ENCODE measurements at places on chromosomes 6 and 20.

DNA sequence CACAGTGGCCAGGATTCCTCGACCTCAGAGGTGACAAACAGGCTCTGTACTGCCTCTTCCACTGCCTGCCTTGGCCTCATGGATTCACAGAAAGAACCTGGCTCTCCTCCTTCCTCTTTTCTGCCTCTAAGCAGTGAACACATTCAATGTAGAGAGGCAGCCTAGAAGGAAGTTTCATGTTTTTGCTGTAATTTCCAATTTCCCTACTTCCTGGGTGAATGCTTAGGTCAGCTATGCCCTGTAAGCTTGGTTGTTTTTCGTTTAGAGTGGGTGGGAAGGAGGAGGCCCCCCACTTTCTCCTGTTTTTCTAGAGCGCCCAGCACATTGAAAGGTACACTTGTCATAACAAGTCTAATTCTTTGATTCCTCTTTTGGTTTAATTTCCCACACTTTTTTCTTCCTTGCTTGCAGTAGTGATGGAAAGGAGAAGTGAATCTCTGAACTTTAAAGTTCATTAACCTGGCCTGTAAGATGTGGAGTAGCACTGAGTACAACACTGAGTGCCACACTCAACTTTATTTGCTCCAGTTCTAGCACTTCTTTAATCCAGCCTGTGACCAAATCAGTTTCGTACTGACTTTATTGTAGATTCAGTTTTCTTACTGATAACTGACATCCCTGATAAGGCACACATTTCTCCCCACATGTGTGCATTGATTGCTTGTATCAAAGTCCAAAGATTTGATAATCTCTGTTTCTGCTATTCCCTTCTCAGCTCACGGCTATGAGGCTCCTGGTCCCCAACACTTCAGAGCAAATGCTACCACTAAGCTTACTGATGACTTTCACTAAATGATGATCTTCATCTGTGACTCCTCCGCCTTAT, 100.0 kb upstream of the MAN1A1 start:
- no peak for DNase-seq

DNA sequence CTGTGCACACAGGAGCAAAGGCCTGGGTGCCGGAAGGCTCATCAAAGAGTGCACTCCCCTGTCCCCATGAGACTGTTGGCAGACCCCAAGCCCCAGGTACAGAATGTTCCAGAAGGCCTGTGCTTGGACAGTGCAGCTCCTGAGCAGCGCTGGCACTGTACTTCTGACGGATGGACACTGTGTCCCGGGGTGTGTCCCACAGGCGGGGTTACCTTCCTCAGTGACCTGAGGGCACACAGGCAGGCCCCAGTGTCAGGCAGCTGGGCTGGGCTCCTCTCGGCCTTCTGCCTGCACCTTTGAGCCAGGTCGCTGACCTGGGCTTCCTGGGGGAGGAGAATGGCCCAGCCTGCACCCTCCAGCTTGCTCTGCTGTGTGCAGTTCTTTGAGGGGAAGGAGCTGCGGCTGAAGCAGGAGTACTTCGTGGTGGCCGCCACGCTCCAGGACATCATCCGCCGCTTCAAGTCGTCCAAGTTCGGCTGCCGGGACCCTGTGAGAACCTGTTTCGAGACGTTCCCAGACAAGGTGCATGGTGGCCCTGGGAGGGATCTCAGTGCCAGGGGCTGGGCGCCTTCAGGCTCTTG, 30.1 kb downstream of the PYGB start:
- no peak for DNase-seq

DNA sequence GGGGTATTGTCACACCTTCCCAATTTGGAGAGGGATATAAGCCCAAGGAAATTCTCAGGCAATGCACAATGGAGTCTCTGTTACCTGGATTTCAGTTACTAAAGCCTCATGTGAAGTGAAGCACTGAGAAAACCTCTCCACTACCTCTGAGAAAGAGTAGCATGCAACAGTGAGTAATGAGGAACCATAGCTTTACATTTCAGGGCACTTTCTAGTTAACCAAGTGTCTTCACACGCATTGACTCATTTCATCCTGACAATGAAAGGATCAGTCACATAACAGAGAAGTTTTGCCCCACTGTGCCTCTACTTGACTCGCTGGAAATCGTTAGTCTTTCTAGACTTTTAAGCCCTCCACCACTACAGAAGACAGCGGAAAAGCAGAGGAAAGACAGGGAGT, 86.2 kb upstream of the ARID1B start:
- no peak for DNase-seq

GRCh38 chr20:48928832-48929725, 7.6 kb downstream of the ARFGEF2 start:
- DNase-seq = no peak

DNA sequence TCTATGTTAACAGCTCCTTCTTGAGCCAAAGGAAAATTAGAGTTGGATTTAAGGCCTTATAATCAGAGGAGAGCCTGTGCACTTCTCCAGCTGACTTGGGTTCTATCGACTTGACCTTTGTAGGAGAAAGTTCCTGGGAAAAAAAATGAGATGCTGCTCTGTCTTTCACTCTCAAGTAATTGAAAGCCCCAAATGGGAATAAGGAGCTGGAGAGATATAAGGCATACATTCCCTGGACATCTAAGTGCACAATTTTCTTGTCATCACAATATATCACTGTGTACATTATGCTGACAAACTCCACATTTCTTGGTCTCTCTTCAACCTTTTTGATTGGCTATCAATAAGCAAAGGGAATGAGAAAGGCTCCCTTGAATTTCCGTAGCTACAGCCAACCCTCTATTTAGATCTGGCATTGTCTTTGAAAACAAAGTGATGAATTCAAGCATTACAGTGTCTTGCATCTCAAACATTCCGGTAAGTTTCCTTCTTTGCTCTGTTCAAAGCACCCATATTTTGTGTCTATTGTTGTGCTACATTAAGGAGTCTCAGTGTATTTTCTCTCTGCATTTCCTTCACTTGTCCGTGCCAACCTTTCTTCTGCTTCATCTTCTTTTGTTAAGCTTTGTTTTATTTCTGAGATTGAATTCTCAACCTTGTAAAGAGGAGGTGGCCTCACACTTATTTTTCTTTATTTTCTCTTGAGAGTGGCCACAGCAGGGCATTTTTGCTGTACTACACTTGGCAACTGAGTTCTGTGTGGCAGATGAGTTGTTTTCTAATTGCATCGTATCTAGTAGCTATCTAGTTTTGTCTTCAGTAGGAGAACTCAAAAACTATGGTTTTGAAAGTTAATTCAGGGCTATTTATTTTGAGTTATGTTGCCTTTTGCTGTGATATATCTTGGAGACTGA, 450.3 kb upstream of the MAN1A1 start:
- no peak for DNase-seq

DNA sequence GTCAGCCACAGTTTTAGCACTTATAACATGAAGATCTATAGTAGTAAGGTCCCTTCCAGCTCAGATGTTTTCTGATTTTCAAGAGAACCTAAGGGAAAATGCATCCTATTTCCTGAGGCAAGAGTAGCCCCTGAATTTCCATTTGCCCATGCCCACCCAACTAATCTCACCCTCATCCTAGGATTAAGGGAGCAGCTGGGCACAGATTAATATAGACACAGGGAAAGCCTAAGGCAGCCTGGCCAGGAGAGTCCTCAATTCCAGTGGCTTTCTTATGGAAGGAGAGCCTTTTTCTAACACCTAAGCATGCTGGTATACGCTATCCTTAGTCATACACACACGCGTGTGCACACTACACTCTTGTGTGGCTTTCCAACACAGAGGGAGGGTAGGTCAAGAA, 1.5 kb downstream of the APOBEC2 start:
- DNase-seq = no peak
